ENCODE measurements at places on chromosomes 2 and 18. TPM values are rescaled to one million over a fixed set of nuclear protein-coding genes. Genes with fewer than 3 reads are reported as not detected.

Gene LOXHD1
- total RNA-seq, result not detected

Gene HOXD4
- total RNA-seq, result 0.05 TPM

DNA sequence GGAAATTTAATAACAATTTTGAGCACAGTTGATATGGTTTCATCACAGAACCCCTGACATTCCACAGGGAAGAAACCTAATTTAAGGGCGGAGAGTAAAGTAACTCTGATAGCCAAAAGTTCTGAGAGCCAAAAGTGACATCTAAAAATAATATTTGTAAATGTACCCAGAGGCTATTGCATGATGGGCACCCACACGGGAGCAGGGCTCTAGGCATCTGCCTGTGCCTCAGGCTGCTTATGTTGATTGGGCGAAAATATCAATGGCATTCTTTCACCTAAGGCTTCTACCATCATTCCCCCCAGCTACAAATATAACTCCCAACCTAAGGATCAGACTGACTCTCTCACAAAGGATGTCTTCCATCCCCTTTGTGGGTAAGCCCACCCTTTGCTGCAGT is 54.1 kb upstream of the PTPRM start:
- DNase-seq, result no peak

- DNase-seq, result no peak
Observed at GRCh38 chr18:49490246-49490762, 3.3 kb upstream of the C18orf32 start.

- no peak for DNase-seq
Observed at GRCh38 chr2:60821587-60822302, 59.6 kb upstream of the REL start.
